ENCODE measurements at places on chromosomes 4 and X.

DNA sequence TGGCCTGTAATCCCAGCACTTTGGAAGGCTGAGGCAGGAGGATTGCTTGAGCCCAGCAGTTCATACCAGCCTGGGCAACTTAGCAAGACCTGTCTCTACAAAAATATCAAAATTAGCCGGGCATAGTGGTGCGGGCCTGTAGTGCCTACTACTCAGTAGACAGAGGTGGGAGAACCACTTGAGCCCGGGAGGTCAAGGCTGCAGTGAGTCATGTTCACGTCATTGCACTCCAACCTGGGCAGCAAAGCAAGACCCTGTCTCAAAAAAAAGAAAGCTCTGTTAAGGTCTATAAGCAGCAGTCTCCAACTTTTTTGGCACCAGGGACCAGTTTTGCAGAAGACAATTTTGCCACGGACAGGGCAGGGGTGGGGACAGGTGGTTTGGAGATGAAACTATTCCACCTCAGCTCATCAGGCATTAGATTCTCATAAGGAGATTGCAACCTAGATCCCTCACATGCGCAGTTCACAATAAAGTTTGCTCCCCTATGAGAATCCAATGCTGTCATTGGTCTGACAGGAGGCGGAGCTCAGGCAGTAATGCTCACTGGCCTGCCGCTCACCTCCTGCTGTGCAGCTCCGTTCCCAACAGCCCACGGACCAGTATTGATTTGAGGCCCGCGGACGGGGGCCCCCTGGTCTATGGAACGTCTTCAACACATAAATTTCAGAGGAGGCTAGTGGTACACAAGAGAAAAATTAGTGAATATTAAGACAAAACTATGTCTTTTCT lies 67.9 kb downstream of the KLHL8 start:
- no peak for DNase-seq

- DNase-seq: no peak
These were observed 95.5 kb upstream of the CPEB2 start for GRCh38 chr4:14906805-14907204.

DNA sequence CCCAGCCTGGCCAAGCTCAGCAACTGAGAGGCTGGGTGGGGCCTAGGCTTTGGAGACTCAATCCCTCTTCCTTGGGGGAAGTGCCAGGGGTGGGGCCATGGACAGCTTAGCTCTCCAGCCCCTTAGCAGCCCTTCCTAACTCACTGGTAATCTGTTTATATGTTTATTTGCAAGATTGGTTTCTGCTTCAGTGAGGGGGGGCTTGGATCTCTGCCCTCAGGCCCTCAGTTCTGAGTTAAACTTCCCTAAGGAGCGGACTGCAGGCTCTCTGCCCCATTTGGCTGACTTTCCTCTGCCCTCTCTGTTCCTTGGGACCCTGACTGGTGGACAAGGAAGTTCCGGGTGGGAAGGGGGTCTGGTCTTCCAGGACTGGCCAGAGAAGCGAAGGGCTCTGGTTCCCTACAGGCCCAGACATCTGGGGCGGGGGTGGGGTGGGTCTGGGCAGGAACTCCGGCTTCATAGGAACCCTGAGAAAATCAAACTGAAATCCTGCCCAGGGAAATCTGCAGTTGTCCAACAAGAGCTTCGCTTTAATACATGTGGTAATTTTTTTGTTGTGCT lies 51.4 kb downstream of the NALF2 start:
- no peak for DNase-seq

DNA sequence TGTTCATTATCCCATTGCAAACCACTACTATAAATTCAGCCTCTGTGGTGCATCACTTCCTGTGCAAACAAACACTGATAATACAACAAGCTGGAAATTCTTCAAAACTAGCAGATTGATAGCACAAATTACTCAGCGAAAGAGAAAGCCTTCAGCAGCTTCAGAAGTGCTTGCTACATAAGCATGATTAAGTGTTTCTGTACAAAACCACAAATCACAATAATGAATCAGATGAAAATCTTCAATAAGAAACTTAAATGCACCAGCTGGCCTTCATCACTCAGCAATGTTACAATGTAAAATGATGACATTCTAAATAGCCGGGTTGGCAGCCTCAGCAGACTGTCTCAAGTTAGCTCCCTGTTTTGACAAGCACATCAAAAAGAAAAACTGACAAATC lies 262.2 kb downstream of the SPOCK3 start:
- DNase-seq: no peak

DNA sequence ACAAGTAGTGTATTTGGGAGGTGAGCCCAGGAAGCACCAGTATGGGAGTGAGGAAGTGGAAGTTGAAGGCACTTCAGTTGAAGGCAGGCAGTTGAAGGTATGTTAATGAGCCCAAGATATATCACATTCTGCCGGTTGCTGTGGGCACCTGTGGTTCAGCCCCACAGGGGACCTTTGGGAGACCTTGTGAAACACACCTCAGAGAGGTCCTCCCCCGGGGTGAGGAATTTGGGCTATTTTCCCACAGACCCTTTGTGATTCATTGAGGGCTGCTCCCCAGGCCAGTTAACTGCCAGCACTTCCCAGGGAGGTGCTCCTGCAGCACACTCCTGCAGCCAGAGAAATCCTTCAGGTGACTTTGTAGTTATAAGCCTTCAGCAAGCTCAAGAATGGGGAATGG lies 45.9 kb downstream of the PTCHD1 start:
- no peak for DNase-seq

DNA sequence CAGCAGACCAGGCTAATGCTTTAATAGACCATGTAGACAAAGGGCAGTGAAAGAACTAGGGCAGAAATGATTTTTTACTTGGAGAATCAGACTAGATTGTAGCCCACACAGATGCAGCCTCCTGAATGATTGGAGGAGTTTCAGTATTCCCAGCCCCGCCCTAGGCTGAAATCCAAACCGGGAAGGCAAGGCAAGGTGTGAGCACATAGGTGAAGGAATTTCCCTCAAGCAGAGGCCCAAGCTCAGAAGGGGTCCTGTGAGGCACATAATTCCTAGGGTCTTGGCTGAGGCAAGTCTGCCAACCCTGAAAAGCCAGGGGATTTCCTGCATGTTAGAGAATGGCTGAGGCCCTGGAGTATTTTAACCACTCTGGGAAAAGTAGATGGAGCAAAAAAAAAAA lies 56.4 kb upstream of the PAK3 start:
- no peak for DNase-seq

Measured in GM23248 (cell line).